ENCODE measurements at places on chromosomes 7 and 10.
A peak's percentile ranks its signal among the peaks of the same experiment; 100 is the strongest.

GRCh38 chr7:7962851-7963250, 5.7 kb upstream of the GLCCI1 start:
- no peak for DNase-seq

- no peak for DNase-seq
These were observed 138.6 kb downstream of the CHN2 start for GRCh38 chr7:29332875-29333855.

DNA sequence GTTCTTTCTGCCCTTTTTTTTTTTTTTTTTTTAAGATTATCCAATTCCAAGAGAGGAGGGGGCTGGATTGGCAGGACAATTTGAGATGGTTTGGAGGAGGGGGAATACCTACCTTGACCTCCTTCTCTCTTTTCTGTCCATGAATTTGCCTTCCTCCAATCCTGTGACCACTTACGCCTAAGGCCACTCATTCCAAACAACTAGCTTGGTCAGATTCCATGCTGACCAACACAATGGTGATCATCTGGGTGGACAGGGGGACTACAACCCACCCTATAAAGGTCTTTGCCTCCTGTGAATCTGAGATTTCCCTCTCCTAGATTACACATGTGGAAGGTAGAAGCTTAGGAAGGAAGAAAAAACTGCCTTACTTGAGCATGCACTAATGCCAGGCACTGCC, 2.3 kb upstream of the LDB1 start:
- DNase-seq, result no peak

GRCh38 chr10:15237351-15237750, 68.9 kb upstream of the NMT2 start:
- DNase-seq, result no peak

- DNase-seq, result no peak
These were observed 144.7 kb downstream of the PFKFB3 start for GRCh38 chr10:6347391-6347951.

- DNase-seq, result peak; percentile 67
These were observed 38.3 kb upstream of the SRGN start for GRCh38 chr10:69049566-69049961.

GRCh38 chr7:158805937-158806336, 23.4 kb downstream of the ESYT2 start:
- DNase-seq, result no peak

GRCh38 chr7:139741789-139742344, 35.9 kb downstream of the HIPK2 start:
- DNase-seq, result no peak

GRCh38 chr7:80263333-80263732, 128.7 kb downstream of the GNAI1 start:
- DNase-seq, result no peak

- no peak for DNase-seq
These were observed 56.2 kb downstream of the XPNPEP1 start for GRCh38 chr10:109866995-109867635.

- DNase-seq, result no peak
These were observed 111.3 kb upstream of the FOXP2 start for GRCh38 chr7:114303301-114303700.

DNA sequence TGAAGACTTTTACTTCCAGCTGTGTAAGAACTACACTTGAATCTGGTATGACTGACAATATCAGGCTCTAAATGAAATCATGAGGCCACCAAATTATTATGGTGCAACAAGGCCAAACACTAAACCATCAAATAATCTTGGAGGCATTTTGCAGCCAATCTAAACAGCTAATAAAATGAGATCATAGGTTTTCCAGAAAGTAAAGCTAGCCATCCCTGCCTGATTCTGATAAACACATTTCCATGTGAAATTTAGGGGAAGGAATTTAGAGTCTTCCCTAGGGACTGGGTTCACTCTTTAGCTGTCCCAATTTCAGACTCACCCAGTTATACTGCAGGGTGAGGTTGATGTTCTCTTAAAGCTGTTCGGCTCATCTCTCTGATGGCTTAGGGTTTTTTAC, 190.3 kb upstream of the TMEM196 start:
- DNase-seq, result no peak

DNA sequence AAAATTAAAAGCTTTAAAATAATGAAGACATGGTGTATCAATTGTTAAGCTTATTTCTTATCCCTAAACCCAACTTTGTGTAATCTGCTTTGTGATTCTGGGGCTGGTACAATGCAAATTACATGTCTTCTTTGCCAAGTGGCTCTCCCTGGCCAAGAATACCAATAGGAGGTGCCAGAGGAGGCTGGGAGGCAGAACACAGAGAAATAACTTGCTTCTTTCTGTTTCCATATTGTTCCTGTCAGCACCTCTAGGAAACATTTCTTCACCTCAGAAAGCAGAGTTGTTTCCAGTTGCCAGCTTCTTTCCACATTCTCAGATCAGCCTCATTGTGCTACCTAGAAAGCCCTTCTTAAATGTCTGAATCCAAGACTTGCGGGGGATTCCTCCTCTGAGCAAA, 174.4 kb downstream of the MDFIC start:
- DNase-seq, result no peak

GRCh38 chr7:54860003-54860775, 101.2 kb upstream of the SEC61G start:
- DNase-seq, result no peak

GRCh38 chr7:153447011-153447410, 605.2 kb upstream of the DPP6 start:
- DNase-seq, result no peak

DNA sequence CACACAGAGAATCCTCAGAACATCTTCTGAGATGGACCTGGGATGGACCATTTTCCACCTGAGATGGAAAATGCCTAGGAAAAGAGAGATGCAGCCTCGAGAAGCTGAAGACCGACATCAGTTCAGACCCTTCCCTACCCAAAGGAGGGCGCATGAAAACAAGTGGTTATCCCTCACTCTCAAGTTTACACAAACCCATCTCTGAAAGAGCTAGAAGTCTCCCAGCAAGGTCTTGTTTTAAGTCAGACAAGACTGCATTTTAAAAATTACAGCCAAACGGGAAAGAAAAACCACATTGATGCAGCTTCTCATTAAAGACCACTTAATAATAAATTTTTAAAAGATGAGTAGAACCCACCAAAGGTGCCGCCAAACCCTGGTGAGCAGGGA, 1.3 kb downstream of the RAPGEF5 start:
- no peak for DNase-seq

DNA sequence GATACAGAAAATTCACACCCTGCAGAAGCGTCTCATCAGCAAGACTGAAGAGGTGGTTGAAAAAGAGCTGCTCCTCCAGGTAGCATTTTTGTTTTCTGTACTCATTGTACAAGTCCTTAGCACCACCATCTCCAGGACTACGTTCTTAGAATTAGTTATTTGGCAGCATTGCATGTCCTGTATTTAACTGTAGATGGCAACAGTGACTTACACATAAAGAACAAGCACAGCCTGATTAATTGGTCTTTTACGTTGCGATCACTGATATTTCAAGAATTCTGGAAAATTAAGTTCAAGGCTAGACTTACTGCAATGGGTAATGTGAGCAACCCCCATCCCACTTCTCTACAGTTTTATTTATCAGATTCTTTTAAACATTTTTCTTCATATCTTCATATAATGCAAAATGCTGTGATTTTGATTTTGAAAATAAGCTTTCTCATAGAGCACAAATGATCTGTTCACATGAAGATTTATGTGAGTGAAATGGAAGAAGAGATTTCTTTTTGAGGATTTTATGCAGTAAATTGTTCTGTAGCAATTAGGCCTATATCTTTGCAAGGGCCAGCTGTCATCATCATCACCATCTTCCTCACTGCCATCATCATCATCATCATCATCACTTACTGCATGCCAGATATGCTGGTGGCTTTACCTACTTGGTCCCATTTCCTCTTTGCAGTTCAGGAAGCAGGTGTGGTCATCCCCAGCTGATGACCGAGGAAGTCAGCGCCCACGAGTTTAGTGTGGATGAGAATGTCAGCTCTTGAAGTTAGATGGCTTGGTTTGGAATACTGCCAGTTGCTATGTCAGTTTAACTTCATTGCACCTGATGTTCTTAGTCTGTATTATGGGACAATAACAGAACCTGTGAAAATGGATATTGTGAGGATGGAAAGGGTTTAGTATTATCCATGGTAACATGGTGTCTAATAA, 53.4 kb downstream of the CFAP58 start:
- no peak for DNase-seq

- DNase-seq, result no peak
These were observed 2.6 kb upstream of the MGAM2 start for GRCh38 chr7:142108728-142109505.

DNA sequence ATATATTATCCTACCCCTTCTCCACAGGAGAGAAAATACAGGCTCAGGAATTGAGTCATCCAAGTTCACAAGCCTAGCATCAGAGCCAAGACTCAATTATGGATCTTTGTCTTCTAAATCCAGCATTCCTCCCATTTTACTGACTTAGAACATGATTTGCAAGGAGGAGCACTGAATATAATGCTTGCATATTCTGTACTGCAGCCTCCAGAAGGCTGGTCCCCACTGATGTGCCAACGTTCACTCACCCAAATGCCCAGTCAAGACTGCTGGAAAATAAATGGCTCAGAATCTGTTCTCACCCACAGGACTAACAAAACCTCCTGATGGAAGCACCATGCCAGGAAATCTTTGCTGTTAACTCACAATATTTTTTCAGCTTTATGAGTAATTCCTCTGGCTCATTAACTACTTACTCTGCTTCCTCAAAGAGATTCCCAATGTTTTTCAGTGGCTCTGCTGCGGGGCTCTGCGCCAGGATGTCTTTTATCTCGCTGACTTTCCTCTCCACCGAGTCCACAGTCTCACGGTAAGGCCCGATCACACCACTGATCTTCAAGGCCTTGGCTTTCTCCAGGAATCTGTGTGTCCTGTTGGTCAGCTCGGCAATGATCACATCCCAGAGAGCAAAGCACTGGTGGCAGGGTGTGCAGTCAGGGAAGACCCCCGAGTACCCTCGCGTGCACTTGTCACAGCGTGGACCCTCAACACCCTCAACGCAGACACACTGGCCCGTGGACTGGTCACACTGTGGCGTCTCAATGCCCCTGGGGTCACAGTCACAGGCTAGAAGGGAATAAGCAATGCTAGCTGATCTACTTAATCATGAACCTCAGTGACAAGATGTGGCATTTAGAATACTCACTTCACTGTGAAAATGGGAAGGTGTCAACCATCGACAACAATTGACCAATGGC, 48.8 kb downstream of the DLD start:
- DNase-seq, result peak; percentile 84

- no peak for DNase-seq
These were observed 254.8 kb upstream of the PITRM1 start for GRCh38 chr10:3427347-3427746.

GRCh38 chr10:70757856-70758255, 27.3 kb downstream of the TBATA start:
- DNase-seq, result peak; percentile 65

DNA sequence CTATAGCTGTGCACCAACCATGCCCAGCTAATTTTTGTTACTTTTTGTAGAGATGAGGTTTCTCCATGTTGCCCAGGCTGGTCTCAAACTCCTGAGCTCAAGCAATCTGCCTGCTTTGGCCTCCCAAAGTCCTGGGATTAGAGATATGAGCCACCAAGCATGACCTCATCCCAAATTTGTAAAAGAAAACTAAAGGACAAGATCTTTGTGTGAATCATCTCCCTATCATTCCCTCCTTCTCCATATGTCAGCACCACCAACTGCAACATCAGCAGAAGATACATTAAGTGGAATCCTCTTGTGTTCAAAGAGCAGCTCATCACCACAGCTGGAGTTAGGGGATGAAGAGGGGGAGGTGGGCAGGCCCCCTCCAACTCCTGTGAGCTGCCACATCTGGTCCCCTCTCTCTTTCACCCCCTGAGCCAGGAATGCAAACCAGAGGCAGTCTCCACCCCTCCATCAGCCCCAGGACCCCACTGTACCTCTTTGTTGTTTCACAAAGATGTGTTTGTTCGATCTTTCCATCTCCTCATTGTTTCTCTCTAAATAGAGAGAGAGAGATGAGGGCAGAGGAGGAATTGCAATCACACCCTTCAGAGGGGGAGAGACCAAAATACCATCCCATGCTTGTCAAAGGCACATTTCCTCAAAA, 47.3 kb upstream of the PIP4K2A start:
- no peak for DNase-seq

- no peak for DNase-seq
These were observed 82.4 kb downstream of the EBF3 start for GRCh38 chr10:129881641-129882040.

GRCh38 chr10:104546756-104547155, 94.3 kb upstream of the SORCS3 start:
- no peak for DNase-seq

- DNase-seq, result no peak
These were observed 74.8 kb downstream of the ZEB1 start for GRCh38 chr10:31393844-31394243.

GRCh38 chr7:70728872-70729552, 402.9 kb upstream of the GALNT17 start:
- DNase-seq, result no peak

GRCh38 chr10:15150563-15150962, 17.9 kb downstream of the NMT2 start:
- DNase-seq, result no peak

GRCh38 chr7:90594751-90595317, 1.3 kb upstream of the CDK14 start:
- DNase-seq, result peak; percentile 79

DNA sequence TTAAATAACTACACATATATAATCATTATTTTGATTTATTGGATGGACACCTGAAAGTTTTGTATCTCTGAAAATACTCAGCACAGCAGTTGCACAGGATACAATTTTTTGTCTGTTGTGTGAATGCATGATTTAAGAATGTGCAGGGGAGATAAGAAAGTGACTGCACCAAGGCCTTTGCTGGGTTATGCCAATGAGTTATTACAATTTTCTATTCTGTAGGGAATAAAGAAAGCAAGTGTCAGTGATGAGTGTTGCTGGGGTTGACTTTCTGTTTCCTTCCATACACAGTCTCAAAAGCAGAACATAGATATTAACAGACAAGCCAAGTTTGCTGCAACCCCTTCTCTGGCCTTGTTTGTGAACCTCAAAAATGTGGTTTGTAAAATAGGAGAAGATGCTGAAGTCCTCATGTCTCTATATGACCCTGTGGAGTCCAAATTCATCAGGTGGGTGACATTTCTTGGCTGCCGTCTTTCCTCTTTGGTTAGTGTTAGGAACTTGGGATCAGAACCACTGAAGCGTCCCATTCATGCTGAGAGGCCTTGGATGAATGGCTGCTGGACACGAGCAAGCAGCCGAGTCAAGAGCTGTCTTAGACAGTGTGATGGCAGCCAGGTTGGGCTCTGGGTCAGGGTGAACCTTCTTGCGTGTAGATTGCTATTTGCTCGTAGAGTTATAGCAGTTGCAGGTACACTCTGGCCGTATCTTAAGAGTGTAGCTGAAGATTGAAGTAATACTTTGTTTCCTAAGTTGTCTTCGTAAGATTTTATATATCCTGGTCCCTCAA, 92.8 kb downstream of the DOCK1 start:
- no peak for DNase-seq

- no peak for DNase-seq
These were observed 118.3 kb downstream of the PPP1R17 start for GRCh38 chr7:31805209-31805818.

- peak; percentile 88 for DNase-seq
These were observed 78.9 kb downstream of the MKI67 start for GRCh38 chr10:128047351-128047750.
